Fibroblast of skin of abdomen (primary cell): ENCODE measurements at places on chromosomes 4 and X.

DNA sequence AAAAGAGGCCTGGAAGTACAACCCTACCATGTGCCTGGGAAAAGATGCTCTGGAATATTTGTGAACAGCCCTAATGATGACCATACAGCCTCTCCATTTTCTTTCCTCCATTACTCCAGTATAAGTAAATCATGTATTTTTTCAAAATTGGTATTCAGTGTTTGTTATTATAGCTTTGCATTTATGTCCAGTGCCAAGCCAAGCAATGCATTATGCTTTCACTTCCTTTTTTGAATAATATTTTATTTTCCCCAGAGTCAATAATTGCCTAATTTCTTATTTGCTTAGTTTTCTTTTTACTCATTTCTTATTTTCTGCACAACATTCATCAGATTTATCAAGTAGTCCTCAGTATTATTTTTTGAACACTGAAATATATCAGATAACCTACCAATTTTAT lies 49.3 kb upstream of the EOLA2 start:
- no peak for DNase-seq

DNA sequence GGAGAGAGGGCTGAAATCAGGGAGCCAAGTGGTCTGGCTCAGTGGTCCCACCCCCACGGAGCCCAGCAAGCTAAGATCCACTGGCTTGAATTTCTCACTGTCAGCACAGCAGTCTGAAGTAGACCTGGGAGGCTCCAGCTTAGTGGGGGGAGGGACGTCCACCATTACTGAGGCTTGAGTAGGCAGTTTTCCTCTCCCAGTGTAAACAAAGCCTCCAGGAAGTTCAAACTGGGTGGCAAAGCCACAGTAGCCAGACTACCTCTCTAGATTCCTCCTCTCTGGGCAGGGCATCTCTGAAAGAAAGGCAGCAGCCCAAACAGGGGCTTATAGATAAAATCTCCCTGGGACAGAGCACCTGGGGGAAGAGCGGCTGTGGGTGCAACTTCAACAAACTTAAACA lies 88.1 kb downstream of the NPFFR2 start:
- no peak for DNase-seq

DNA sequence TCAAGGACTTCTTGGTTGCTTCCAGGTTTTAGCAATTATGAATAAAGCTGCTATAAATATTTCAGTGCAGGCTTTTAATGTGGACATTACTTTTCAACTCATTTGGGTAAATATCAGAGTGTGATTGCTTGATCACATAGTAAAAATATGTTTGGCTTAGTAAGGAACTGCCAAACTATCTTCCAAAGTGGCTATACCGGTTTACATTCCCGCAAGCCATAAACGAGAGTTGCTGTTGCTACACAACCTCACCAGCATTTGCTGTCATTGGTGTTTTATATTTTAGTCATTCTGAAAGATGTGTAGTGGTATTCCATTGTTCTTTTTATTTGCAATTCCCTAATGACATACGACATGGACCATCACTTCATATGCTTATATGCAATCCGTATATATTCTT lies 30.9 kb upstream of the SPOCK3 start:
- no peak for DNase-seq

DNA sequence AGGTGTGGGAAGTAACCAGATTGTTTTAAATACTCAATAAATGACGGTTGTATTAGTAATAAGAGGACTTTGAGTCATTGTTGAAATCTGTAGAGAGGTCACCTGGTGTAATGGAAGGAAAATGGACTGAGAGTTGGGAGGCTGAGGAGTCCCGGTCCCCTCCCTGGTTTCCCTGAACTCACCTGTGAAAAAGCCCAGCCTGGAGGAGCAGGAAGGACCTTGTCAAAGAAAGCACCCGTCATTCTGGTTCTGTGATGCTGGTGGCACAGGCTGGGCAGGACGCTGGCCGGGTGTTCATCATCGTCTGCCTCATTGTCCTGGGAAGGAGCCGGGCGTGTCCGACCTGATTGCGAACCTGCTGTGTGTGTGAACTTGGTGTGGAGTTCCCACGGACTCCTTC lies 70.8 kb downstream of the SORCS2 start:
- DNase-seq = no peak

GRCh38 chrX:34300871-34301270 lies 168.8 kb upstream of the FAM47A start:
- peak; percentile 5 for DNase-seq

DNA sequence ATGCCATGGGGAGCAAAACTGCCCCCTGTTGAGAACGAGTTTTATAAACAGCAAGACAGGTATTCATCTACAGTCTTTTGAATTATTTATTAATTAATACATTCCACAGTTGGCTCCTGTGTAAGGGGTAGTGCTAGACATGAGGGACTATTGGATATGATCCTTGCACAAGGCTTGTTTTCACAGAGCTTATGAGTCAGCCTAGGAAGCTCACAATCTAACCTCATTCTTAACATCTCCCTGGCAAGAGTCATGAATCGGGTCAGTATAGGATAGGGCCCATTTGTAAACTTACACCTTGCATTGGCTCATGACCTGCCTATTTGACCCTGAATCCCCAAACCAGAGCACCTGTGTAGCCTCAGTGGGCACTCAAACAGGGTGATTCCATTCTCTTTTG lies 209.1 kb upstream of the HCCS start:
- peak; percentile 48 for DNase-seq

DNA sequence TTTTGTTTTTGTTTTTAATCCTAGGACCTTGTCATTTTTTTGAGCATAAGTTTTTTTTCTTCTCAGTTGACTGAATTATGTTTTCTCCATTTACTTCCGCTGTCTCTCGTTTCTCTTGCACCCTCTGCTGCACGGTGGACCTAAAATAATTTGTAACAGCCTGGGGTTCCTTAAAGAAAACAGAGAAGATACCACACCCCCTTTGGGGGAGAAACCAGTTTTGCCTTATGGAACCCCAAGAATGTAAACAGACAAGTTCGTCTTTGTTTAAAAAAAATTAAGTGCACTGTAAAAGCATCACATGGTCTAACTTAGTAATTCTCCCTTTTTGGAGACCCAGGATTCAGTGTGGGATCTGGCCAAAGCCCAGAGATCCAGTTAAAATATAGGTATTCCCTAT lies 32.8 kb upstream of the MAGEA4 start:
- no peak for DNase-seq

DNA sequence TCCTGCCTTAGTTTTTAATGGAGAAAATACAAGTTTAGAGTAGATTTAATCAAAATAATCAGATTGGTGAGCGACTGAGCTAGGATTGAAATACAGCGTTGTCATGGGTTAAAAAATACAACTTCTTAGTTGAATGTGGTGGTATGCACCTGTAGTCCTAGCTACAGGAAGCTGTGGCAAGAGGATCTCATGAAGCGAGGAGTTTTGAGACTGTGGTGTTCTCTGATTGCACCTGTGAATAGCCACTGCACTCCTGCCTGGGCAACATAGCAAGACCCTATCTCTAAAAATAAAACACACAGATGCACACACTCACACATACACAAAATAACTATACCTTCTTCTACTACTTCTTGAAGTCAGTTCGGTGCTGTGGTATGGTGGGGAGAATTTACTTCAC lies 19.8 kb upstream of the GBA3 start:
- no peak for DNase-seq

- peak; percentile 45 for DNase-seq
These were observed 123.8 kb upstream of the TEX13D start for GRCh38 chrX:124208660-124209059.

- DNase-seq = no peak
These were observed 8.8 kb upstream of the TLL1 start for GRCh38 chr4:165864271-165864670.

DNA sequence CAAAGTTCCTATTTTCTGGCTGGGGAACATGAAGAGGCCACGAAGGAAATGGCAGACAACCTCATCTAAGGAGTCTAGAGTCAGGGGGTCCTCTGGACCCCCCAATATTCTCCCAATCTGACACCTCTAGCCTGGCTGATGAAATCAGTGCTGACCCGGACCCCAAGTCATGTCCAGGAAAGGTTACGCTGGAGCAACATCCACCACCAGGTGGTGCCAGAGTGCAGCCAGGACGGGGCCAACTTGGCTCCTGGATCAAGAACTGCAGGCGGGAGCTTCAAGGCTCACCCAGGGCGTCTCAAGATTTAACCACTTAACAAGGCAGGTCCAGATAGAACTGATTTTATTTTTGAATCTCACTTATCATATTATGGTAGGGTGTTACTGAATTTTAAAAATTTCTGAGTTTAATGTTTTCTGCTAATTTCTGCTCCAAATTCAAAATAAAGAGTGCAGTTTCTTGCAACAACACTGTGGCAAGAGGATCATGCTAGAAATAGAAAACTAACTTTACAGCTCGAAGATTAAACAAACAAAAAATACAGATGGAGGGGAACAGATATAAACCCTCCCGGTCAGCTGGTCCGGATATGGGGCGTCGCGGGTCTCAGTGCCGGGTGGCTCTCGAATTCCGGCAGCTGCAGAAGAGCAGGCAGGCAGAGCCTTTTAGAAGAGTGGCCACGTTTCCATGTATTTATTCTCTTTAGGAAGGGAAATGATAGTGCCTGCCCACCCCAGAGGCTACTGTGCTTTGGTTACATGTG lies 135.5 kb downstream of the AFAP1 start:
- DNase-seq = peak; percentile 76

GRCh38 chrX:9368262-9368661 lies 96.6 kb upstream of the TBL1X start:
- no peak for DNase-seq

DNA sequence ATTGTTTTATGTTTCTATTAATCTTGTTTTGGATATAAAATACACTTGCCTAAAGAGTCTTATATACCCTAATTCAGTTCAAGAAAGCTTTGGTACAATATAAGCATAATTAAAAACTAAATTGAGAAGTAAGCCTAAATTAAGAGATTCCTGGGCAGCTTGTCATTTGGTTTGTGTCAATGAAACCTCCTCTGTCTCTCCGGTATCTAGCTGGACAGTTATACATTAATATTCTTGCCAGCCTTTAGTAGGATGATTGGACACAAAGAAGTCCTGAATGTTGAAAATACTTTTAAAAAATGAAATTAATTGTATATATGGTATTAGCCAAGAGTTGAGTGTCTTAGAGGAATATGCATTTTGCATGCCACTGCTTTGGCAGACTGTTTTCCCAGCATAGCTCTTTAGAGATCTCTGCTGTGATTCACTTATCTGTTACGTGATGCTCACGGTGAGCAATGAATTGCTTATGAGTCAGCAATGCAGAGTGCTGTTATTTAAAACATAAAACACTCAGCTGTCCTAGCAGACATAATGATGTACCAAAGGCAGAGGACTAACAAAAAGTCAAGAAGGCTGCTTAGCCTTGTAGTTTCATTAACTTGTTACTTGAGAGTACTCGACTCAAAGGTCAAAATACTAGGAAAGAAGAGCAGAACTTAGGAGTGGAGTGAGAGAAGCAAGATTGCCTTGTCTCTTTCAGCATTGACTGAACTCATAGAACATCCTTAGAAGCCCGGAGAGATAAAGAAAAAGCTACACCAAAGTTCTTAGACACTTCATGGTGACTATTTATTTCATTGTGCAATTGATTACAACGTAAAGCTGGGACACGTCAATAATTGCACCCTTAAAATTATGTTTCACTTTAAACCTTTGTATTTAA lies 1296.1 kb upstream of the PCDH7 start:
- peak; percentile 82 for DNase-seq

DNA sequence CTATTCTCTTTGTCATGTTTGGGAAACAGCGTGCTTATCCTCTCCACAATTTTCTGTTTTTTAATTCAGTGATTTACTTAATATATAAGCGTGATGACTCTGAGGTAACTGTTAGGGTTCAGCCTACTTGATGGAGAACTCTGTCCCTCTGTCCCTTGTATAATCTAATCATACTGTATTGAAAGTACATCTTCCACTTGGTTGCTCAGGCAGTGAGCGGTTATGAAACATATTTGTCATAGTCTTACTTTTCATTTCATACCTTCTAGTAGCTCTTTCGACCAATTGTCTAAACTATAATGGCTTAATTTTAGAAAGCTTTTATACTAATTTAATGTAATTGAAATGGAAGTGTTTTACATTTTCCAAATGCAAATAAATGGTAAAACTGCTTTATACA lies 469.0 kb downstream of the TLL1 start:
- DNase-seq = no peak

GRCh38 chr4:183356931-183357675 lies 34.9 kb upstream of the CLDN24 start:
- no peak for DNase-seq

- DNase-seq = no peak
These were observed 75.7 kb downstream of the IGSF1 start for GRCh38 chrX:131213400-131213799.

GRCh38 chr4:21198683-21199082 lies 498.4 kb downstream of the PACRGL start:
- no peak for DNase-seq

- DNase-seq = no peak
These were observed 35.8 kb downstream of the MBNL3 start for GRCh38 chrX:132452911-132453550.

GRCh38 chr4:134470544-134470943 lies 269.0 kb upstream of the PABPC4L start:
- peak; percentile 8 for DNase-seq

DNA sequence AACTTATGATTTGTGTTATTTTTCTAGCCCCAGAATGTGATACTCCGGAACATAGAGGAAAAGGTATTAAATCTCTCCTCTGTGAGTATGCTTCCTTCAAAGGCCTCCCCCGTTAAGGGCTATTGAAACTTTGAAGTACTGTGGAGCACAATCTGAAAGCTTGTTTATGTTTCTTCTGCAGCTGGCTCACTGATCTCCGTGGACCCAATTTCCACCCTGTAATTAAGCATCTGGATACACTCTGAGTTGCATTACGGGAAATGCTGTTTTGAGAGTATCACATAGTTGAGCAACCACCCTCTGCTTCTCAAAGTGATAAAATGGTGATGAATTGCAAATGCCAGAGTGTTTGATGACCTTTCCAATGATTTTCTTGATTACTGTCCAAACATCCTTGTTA lies 296.8 kb upstream of the PABPC5 start:
- DNase-seq = no peak

- DNase-seq = no peak
These were observed 79.3 kb downstream of the DTHD1 start for GRCh38 chr4:36360755-36361154.

GRCh38 chr4:14520171-14520570 lies 482.1 kb upstream of the CPEB2 start:
- no peak for DNase-seq

DNA sequence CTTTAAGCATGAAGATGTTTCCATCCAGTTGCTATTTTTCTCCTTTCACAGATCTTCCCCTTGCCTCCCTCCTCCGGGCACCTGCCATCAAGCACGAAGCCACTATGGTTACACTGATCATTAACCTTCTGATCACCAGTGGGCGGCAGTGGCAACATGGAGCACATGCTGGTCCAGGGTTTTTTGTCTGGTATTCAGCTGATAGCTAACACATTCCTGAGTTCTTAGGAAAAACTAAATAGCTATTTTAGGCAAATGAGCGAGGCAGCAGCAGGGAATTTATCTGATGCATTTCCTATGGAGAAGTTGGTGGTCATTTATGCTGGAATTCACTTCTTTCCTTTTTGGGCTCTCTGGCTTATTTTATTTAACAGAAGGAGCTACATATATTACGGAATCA lies 22.9 kb downstream of the SHISA3 start:
- peak; percentile 40 for DNase-seq
